ENCODE measurements at places on chromosomes 11 and 22.
A peak's percentile ranks its signal among the peaks of the same experiment; 100 is the strongest.

DNA sequence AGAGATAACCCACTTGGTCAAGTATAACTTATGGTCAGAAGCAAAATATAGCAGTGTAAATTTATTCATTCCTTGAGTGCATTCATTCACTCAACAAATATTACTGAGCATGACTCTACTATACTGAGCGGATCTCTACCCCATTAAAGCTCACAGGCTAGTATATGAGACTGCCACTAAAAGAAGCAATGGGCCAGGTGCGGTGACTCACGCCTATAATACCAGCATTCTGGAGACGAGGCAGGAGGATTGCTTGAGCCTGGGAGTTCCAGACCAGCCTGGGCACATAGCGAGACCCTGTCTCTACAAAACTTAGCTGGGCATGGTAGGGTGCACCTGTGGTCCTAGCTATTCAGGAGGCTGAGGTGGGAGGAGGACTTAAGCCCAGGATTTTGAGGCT is 197.6 kb upstream of the BLID start:
- DNase-seq, result no peak

DNA sequence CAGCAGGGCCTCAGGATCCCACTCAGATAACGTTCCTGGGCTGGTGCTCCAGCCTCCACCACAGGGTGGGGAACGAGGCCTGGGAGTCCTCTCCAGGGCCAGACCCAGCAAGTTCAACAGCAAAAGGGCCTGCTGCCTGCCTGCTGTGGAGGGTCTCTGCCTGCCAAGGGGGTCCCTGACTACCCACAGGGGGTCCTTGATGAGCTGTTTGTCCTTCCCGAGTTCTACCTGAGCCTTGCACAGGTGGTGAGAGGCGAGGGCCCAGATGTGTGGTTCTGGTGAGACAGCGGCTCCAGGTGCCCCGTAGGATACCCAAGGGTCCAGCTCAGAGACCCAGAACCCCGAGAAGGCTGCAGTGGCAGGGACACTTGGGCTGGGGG is 4.4 kb downstream of the DUSP8 start:
- DNase-seq, result no peak

DNA sequence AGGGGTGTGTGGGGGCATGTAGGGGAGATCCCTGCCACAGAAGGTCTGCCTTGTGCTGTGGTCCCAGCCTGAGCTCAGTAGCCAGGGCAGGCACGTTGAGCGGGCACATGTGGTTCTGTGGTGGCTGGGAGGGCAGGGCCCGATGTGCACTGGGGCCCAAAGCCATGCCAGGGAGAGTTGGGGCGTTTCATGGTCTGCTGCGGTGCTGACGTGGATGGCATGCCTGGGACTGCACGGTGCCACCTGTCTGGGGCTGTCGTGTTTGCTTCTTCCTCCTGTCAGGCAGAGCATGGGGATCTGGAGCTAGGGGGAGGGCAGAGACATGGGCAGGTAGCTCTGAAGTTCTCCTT is 19.3 kb downstream of the PPIL2 start:
- DNase-seq, result no peak

DNA sequence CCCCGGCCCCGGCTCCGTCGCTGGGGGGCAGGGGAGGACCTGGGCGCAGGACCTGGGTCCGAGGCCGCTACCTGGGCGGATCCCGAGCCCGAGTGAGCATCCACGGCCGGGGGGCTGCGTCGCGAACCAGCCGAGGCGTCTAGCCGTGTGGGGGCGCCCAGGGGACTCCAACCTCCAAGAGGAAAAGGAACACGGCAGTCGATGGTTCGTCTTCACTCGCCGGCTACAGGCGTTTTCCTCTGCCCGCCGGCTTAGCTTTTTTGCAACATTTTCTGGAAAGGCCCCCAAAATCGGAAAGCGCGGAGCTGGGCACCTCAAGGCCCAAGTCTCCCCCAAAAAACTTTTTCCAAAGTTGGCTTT is 666 bp downstream of the PDGFB start:
- DNase-seq, result no peak

DNA sequence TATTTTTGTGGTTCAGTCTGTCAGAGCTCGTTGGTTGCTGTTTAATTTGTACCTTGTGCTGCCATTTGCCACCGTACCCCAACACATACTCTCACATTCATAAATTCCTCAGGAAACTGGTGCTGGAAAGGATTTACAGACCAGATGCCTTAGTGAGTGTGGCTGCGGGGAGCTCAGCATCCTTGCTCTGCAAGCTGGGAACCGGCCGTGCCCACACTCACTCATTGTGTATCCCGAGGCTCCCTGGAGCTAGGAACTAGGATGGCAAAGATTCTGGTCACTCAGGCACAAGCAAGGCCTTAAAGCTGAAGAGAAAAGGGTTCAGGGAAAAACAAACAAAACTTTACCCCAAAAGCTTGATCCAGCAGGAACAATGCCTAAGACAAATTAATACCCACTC is 64.6 kb upstream of the TTC12 start:
- peak; percentile 13 for DNase-seq

- no peak for DNase-seq
These were observed 9.3 kb downstream of the TFIP11 start for GRCh38 chr22:26502688-26503561.

Measured in lower leg skin (tissue), 4 donors.